Activated naive CD8-positive, alpha-beta T cell treated with anti-CD3 and anti-CD28 coated beads, Interleukin-2, amount 50 U/mL, for 16 hours (primary cell): ENCODE measurements at places on chromosomes 2 and 18.

GRCh38 chr18:2982452-2983269, 30.3 kb downstream of the LPIN2 start:
- DNase-seq = no peak

DNA sequence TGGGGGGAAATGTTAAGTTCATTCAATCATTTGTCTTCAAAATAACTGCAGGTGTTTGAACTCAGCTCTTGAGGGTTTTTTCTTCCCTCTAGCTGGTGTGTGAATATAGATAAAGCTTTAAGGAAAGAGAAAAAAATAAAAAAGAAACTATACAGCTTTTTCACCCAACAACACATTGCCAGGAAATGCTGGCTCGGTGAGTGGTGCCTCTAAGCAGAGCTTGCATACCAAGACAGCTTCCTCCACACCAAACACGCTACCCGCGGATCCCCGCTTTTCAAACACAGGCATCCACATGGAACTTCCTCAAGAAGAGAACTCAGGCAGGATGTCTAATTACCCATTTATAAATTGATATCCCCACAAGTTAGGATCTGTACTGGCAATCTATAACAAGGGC, 69.8 kb upstream of the TANK start:
- DNase-seq = no peak

GRCh38 chr18:13308369-13308768, 89.8 kb downstream of the LDLRAD4 start:
- DNase-seq = no peak

DNA sequence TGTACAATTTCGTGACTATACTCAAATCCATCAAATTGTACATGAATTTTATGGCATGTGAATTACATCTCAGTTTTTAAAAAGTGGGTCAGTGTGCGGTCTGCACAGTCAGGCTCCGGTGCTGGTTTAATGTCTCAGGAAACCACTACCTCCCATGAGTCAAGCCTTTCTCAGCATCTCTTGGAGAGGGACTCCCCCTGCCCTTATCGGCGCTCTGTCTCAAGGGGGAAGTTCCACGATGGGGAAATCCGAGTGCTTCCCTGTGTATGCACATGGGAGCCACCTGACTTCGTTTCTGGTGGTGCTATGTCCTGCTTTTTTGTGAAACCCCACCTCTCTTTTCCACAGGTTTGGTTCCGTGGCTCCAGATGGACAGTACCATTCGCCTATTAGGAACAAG, 72.5 kb downstream of the ACOXL start:
- DNase-seq = peak; percentile 9

DNA sequence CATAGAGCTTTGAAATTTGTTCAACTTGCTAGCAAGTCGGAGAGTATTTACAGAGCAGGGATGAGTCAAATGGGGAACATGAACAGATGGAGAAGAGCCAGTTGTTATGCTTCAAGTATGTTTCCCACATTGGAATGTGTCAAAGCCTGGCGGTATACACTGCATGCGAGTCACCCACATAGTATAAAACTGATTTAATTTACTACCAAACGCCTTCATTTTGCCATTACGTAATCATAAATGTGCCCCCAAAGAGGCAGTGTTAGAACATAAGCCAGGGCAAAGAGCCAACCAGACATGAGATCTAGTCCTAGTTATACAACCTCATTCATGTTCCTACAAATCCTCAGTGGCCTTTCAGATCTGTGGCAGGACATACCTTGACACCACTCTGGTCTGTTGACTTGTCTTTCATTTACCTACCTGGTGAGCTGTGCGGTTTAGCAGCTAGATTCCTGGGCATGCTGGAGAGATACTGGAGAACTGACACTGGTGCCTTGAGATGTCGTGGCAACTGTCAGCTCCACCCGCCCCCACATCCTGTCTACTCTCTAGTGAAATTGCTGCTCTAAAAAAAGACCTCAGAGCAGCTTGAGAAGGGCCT, 21.7 kb upstream of the NRP2 start:
- peak; percentile 5 for DNase-seq

DNA sequence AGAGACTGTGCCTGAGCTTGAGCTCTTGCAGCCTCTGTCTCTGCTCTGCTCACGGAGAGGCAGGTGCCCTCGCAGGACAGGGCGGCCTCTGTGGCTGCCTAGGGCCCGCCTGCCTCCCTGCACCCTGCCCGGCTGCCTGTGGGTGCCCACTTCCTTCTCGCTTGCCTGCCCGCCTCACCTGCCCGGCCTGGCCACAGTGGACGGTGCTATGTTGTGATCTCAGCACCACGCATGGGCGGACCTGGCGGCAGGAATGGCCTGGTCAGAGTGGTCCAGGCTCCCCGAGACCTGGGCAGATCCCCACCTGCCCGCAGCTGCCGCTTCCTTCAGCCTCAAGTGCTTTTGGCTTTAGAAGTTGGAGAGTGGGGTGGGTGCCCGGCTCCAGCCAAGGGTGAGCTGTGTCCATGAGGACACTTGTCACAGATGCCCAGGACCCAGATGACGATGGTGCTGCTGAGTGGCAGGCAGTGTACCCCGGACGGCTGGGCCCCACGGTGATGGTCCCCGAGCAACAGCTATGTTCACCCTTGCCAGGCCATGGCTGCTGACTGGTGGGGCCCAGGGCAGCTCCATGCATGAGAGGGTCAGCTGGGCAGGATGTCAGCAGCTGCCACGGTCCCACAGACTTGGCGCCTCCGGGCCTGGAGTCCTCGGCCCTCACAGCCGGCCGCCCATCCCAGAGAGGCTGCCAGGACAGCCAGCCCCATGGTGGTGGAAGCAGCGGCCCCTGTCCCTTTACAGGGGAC, 25.3 kb downstream of the RTP5 start:
- no peak for DNase-seq

DNA sequence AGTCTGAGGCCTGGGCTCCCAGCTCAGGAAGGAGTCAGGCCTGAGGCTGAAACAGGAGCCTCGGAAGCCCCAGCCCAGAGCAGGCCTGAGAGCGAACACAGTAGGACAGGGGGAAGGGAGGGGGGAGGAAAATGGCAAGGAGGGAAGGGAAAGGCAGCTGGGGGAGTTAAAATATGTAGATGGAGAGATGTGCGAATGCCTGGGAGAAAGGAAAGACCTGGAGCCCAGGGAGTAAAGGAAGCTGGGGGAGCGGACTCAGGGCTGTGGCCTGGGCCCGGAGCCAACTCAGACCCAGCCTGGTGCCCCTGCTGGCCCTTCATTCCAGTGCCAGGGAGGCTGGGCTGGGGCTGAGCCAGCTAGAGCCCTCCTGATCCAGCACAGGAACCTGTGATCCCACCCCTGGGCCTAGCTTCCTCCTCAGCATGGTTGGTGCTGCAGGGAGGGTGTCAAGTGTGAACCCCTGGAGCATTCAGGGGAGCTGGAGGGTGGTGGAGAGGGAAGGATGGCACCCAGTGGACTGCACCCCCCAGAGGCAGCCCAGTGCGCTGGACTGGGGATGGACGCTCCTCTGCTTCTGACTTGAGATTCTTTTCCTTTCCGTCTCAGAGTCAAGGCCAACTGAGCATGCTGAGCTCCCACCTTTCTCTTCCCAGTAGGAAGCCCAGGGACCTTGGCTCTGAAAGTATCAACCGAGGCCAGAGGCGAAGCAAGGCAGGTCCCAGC, 46.3 kb downstream of the EMX1 start:
- DNase-seq = no peak

DNA sequence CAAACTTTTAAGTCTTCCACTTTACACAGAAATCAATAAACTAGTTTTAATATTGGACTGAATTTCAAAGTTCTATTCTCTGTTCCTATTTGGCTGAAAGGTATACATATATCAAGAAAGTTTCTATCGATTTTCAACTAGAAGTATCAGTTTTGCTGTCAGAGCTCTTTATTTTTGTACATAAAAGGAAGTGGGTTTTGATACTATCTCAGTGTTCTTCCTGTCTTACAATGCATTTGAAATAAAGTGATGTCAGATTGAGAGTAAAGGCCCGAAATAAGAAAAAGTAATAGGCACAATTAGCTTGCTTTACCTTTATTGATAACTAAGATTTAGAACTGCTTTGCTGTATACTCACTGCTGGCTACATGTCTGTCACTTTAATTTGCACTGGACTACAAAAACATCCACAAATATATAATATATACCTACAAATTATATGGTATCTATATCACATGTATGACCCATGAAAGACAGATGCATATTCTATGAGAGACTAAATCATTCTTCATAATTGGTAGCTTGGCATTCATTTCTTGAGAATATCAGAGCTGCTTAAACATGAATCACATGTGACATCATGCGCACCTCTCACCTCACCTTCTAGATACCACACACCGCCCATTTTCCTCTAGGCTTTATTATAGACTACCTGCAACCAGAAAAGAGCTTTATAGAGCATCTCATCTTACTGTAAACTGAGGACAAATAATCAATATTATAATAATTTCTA, 83.6 kb downstream of the ASXL2 start:
- no peak for DNase-seq

DNA sequence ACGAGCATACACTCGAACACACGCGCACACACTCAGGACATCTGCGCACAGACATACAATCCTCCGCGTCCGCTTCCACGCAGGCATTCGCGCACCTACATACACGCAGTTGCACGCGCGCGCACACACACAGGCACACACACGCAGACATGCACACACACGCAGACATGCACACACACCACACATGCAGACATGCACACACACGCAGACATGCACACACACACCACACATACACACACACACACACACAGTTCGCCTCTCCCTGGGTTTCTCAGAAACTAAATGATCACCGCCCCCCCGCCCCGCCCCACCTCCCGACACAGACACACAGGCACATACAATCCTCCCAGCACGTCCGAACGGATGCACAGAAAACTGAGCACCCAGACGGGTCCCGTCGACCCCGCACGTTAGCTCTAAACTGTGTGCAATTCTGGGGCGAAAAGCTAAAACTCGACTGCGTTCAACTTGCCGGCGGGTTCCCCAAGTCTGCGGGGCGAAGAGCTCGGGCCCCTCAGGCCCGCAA, 1.0 kb downstream of the EPHA4 start:
- no peak for DNase-seq
